Panc1 (cell line): ENCODE measurements at places on chromosomes 2 and 18.

GRCh38 chr2:29742656-29743055, 178.7 kb downstream of the ALK start:
- no peak for DNase-seq

DNA sequence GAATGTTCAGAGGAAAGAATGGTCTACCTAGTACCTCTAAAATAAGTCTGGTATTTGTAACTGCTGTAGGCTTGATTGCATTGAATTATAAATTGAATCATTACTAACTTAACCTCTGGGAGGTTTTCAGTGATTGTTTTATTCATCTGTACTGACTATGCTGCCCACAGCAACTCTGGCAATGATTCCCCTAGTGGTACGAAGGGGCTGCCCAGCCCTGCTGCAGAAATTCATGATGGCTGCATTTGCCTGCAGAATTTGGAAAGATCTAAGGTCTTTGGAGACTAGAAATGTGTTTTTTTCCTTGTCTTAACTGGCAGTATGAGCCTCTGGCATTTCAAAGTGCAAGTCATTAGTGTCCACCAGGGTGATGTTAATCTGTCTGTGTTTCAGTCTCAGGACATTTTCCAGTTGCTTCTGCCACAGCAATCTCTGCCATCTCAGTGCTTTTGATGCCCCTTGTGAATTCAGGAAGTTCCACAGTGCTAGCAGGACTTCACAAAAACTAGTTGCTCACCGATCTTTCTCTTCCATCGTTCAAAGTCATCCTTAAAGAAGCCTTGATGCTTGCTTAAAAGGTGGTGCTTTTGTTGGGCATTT, 13.4 kb upstream of the LRPPRC start:
- no peak for DNase-seq

DNA sequence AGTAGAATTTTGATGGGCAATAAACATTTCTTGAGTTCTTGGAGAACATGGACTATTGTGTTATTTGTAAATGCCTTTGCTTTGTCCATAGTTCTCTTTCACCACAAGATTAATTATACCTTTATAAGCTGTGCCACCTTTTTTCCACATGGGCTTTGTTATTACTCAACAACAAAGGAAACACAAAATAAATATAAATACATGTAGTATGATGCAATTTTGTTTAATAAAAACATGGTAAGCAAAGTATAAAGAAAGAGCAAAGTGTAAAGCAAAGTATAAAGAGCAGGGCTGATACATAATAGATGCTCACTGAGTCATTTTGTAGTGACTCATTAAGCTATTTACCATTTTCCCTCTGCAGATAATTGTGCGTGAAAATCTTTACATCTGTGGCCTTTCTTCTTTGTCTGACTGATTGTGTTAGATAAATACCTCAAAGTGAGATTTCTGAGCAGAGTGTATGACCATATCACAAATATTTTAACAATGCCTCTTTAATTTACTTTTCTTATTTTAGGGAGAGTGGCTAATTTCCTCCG, 80.9 kb downstream of the CERS6 start:
- no peak for DNase-seq

GRCh38 chr2:12381543-12382325, 335.0 kb upstream of the TRIB2 start:
- no peak for DNase-seq

GRCh38 chr2:121279476-121280220, 5.4 kb downstream of the TFCP2L1 start:
- DNase-seq: no peak
